ENCODE measurements at places on chromosomes 16 and 17.

DNA sequence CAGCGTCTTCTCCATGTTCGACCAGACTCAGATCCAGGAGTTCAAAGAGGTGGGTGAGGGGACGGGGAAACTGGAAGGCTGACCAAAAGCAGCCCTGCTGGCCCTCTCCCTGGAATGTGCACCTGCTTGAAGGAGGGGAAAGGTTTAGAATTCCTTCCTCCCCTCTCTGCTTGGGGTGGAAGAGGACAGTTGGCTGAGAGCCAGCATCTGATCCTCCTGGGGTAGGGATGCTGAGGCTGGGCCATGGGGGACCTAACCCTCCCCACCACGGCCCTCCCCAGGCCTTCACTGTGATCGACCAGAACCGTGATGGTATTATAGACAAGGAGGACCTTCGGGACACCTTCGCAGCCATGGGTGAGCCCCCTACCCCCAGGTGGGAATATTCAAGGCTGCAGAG is 1.3 kb downstream of the MYL11 start:
- no peak for DNase-seq

DNA sequence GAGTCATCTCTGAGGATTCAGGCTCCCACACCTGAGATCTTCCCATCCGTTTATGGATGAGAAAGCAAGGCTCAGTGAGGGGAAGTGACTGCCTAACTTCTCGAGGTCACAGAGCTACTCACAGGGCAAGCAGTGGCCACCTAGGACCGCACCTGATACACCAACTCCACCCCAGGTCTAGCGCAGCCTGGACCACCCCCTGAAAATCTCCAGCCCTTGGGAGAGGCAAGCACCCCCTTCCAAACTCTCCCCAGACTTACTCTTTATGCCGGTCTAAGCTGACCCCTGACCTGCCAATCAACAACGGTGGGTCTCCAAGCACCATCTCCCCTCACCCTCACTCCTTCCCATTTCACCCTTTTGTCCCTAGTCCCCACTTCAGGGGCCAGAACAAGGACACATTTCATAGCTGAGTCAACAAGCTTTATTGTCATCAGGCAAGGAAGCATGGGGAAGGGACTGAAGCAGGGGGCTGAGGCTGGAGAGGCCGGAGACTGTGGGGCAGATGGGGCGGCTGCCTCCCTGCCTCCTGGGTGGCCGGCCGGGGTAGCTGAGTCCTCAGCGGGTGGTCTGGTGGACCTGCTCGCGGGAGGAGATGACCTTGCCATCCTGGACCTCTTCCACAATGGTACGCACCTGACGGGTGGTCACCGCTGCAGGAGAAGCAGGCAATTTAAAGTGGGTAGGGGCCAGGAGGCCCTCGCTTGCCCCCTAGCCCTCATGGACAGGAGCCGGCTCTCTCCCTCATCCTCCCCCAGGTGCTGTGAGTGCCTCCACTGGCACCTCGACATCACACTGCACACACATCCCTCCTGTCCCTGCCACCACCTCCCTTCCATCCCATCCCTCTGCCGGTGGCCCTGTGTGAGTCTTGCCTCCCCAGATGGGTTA is 5.1 kb downstream of the KRT17 start:
- DNase-seq, result no peak

- peak; percentile 56 for DNase-seq
Measured at GRCh38 chr17:38900978-38901656, 24.3 kb upstream of the LASP1NB start.

DNA sequence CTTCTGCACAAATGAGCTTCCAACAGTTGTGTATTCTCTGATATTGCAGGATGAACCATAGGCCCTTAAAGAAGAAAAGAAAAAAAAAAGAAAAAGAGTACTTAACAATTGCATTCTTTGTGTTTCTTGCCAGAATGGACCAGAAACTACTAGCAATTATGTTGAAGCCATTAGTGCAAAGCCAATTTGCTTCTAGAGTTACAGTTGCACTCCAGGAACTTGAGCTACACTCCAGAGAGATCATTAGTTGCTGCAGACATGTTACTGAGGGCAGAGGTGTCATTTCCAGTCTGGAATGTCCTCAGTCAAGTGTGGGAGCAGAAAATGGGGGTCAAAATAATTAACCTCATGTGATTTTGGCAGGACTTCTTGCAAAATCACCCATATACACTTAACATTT is 85.6 kb upstream of the CCL2 start:
- no peak for DNase-seq

GRCh38 chr17:77373299-77374169 is 232.8 kb downstream of the SEC14L1 start:
- DNase-seq, result peak; percentile 45

GRCh38 chr17:76139801-76140660 is 1.0 kb downstream of the FOXJ1 start:
- peak; percentile 55 for DNase-seq

DNA sequence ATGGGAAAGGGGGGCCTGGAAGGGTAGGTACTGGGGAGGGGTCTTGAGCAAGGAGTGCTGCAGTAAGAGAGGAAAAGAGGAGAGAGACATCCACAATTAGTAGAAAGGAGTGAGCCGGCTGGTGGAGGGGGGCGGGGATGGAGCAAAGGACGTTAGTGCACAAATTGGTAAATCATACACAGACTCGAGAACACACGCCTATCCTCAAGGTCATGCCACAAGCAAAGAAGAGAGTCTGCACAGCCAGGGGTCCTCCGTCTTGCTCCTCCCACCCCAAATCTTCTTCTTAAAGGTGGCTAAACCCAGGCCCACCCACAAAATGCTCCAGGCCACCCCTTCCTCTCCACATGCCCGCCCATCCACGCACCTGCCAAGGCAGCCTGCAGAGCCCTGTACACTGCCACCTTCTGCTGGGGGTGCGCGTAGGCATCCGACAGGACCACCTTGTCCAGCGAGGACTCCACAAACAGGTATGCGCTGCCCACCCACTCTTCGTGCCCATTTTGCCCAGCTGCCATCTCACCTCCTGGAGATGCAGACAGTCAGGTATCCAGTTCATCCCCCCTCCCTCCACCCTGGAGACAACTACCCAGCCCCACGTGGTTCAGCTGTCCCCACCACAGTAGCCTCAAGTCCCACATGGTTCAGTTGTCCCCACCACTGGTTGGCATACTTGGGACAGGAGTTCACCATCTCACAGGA is 3.4 kb downstream of the TRADD start:
- DNase-seq, result no peak

GRCh38 chr16:31200821-31201568 is 1.6 kb downstream of the PYCARD start:
- DNase-seq, result peak; percentile 54

DNA sequence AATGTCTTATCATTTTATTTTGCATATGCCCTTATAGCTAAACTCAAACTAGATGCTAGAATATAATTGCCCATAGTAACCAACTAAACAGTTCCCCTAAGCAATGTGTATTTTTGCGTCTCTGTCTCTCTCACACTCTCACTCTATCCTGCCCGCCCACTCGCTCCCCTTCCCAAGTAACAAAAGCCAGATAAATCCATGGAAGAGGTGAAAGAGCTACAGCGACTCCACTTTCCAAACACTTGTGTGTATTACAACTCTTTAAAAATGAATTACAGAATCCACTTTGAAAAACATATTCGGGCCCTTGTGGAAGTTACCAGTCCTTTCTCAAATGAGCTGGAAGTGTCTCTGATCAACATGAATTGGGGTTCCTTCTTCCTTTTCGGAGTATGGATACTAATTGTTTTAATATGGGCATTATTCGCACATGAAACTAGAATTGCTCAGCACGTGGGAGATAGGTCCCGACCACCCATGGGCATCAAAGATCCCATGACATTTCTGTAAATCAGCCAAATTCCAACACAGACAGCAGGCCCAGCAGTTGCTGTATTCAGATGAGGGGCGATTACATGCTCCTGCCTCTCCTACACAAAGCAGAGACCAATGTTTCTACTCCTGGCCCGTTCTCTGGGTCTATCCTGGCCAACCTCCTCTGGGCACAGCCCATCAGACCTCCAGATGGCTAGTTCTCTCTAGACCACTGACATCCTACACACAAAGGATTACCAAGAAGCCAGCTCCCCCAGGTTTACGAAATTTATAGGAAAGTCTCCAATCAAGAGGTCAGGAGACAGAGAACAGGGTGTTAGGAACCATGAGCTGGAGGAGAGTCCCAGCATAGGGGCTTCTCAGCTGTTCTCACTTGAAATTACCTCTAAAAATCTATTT is 121.5 kb downstream of the ZFHX3 start:
- no peak for DNase-seq

DNA sequence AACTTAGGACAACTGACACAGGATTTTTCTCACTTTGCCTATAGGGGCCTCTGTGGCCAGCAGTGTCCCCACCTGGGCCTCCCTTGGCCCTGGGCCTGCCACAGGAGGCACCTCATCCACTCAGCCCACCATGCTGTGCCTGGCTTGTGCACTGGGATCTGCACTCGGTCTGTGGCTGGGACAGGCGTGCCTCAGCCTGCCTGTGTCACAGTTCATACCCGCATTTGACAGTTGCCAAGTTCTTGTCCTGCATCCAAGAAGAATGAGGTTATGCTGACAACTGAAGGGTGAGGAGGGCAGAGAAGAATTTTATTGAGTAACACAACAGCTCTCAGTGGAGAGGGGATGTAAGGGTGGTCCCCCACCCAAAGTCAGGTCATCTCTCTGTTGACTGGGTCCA is 36.0 kb downstream of the ZFP90 start:
- DNase-seq, result no peak

DNA sequence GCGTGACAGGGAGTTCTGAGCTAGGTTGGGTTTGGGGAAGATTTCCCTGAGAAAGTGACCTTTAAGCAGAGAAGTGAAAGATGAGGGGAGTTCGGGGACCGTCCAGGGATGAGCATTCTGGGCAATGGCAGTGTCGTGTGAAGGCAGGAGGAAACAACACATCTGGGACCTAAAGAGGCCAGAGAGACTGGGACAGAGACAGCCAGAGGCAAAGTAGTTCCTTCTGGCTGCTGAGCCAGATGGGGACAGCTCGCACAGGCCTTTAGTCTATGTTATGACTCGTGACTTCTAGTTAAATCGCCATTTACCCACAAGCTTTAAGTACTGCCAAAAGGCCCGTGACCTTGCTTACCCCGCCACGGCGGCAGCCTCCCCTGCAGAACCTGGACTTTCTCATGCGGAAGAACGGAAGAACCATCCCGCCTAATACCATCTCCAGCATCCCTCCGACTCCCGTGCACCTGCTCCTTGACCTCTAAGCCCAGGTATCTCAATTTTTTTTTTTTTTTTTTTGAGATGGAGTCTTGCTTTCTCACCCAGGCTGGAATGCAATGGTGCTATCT is 8.5 kb upstream of the MED11 start:
- DNase-seq, result no peak

DNA sequence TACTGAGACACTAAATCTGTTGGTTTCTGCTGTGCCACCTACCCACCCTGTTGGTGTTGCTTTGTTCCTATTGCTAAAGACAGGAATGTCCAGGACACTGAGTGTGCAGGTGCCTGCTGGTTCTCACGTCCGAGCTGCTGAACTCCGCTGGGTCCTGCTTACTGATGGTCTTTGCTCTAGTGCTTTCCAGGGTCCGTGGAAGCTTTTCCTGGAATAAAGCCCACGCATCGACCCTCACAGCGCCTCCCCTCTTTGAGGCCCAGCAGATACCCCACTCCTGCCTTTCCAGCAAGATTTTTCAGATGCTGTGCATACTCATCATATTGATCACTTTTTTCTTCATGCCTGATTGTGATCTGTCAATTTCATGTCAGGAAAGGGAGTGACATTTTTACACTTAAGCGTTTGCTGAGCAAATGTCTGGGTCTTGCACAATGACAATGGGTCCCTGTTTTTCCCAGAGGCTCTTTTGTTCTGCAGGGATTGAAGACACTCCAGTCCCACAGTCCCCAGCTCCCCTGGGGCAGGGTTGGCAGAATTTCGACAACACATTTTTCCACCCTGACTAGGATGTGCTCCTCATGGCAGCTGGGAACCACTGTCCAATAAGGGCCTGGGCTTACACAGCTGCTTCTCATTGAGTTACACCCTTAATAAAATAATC is 14.6 kb downstream of the STH start:
- no peak for DNase-seq

GRCh38 chr16:86578061-86578599 is at the start of gene FOXL1:
FOXL1 (plus strand) TSS chr16:86578549; CDS start chr16:86578724, 175 bp downstream.
- DNase-seq, result no peak

- DNase-seq, result no peak
Measured at GRCh38 chr16:8631373-8631772, 9.9 kb downstream of the METTL22 start.

DNA sequence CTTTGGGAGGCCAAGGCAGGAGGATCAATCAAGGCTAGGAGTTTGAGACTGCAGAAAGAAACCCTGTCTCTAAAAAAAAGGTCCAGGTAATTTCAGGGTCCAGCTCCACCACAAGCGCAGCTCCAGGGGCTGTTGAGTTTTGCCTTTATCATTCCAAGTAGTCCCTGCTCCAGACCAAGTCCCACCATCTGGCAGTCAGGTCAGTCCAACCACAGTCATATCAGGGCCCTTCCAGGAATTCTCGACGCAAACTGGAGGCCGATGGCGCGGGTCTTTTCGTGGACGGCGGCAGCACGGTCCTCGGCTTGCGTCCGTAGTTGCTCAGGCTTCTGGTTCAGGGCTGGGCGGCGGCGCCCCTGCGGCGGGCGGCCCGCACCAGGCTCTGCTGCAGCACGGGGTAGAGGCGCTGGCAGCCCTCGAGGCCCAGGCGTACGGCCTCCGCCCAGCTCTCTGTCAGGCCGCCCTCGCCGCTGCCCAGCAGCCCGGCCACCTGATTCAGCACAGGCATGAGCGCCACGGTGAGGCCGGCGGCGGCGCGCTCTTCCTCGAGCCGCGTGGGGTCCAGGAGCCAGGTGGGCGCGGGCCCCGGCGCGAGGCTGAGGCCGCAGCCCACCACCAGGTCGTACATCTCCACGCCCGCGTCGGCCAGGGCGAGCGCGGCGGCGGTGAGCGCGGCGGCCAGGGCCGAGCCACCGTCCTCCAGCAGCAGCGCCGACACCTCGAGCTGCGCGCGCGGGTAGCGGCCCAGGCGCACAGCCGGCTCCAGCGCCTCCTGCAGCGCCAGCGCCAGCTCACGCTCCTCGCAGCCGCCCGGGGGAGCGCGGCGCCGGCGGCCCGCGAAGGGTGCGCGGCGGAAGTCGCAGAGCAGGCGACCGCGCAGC is 752 bp downstream of the EXOSC6 start:
- DNase-seq, result no peak

DNA sequence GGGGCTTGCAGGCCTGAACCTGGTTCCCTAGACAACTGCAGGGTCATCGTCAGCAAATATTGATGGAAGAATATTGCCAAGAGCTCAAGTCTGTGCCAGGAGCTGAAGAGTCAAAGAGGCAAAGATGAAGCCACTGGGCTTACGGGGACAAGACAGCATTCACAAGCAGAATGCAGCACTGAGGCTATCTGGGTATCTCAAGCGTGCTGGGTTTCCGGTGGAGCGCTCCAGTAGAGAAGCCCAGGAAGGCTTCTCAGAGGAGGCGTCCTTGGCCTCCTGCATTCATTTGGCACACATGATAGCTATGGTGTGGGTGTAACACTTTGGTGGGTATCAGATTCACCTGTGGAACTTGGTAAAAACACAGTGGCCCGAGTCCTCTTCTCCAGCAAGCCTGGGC is 2.9 kb downstream of the FADS6 start:
- DNase-seq, result no peak

- peak; percentile 45 for DNase-seq
Measured at GRCh38 chr17:75689441-75689873, 22.3 kb downstream of the SAP30BP start.

- no peak for DNase-seq
Measured at GRCh38 chr16:82197540-82198240, 27.7 kb upstream of the MPHOSPH6 start.

GRCh38 chr16:83891742-83892141 is 7.2 kb upstream of the MLYCD start:
- DNase-seq, result no peak

Data from CD4-positive, alpha-beta T cell treated with Interleukin-1 beta for 1 hour (primary cell).